Neuronal stem cell (in vitro differentiated cells): ENCODE measurements at places on chromosomes 7 and 10.

- no peak for DNase-seq
These were observed 896.9 kb downstream of the LRMDA start for GRCh38 chr10:76328348-76328747.

DNA sequence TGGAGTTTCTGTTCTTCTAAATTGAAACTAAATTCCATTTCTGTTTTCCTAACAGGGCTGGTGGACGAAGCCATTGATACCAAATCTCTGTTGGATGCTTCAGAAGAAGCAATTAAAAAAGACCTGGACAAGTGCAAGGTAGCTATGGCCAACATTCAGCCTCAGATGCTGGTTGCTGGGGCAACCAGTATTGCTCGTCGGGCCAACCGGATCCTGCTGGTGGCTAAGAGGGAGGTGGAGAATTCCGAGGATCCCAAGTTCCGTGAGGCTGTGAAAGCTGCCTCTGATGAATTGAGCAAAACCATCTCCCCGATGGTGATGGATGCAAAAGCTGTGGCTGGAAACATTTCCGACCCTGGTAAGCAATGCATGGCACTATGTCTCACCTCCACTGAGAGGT is 45.6 kb downstream of the AP3M1 start:
- DNase-seq = no peak

DNA sequence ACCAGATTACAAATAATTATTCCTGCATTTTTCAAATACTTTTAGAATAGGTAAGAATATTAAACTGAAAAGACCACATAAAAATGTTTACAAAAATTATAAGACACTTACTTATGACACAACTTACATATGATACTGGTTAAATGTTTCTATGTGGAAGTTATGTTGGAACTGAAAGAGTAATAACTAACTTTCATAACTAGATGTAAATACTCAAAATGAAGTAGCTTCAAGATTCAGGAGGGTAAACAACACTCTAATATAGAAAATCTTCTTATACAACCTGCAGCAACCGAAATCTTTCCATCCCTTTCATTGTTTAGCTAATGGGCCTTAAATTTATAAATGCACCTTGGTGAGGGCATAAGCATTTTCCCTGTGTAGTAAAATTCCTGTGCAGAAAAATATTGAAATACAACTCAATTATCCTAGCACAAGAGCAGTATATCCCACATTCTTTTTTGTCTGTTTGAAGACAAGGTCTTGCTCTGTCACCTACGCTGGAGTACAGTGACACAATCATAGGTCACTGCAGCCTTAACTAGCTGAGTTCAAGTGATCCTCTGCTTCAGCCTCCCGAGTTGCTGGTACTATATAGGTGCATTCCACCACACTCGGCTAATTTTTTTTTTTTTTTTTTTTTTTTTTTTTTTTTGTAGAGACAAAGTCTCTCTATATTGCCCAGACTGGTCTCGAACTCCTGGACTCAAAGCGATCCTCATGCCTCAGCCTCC is 14.8 kb upstream of the RNF148 start:
- no peak for DNase-seq

GRCh38 chr10:124484661-124485060 is 23.0 kb downstream of the LHPP start:
- no peak for DNase-seq

- no peak for DNase-seq
These were observed 5.0 kb upstream of the TNRC18 start for GRCh38 chr7:5428478-5429252.

DNA sequence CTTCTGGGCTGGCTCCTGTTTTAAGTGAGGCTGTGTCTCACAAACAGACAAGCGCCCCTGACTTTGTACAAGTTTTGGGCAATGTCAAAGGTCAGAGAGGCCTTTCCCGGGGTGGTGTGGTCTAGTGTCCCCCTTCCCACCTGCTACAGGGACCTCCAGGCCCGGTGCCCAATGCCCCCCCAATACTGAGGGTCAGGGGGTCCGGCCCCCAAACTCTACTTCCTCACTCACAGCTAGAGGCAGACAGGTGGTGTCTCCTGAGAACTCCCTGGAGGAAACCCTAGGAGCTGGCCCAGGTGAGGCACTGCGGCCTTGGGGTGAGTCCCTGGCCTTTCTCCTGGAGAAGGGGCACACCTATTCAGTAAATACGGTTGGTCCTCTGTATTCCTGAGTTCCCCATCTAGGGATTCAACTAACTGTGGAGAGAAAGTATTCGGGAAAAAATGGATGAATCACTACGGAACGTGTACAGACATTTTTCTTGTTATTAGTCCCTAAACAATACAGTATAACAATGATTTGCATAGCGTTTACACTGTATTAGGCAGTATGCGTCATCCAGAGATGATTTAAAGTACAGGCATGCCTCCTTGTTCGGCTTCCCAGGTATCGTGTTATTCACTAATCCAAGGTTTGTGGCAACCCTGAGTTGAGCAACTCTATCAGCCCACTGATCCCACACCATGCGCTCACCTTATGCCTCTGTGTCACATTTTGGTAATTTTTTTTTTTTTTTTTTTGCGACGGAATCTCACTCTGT is 308.1 kb downstream of the WDR37 start:
- no peak for DNase-seq

GRCh38 chr7:55343860-55344606 is 21.1 kb upstream of the LANCL2 start:
- no peak for DNase-seq

DNA sequence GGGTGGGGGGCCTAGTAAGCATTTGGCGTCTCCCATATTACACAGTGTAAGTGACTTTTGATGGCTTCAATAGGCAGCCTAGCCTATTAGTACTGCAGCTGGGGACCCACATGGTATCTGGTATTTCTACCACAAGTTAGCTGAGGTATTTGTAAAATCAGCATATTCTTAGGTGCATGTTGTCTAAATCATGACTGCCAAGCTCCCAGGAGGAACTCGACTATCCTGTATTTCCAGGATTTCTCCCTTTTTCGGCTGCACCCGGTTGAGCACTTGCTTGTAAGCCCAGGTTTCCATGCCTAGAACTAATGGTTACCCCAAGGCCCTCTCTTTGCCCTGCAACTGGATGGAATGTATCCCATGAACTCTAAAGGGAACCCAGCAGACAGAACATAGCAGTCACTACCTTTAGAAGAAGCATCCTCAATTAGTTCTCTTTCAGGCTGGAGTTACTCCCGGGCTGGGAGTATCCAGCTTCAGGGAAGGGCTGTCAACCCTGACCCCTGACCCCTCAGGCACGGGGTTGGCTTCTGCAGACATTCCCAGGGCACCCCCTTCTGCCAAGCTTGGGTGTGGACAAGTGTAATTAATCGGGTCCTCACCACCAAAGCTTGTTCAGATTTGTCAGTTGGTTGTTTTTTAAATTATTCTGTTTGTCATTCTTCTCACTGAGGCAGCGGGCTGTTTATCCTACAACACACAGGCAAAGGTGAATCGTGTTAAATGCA is 90.3 kb upstream of the PARD3 start:
- DNase-seq = no peak

DNA sequence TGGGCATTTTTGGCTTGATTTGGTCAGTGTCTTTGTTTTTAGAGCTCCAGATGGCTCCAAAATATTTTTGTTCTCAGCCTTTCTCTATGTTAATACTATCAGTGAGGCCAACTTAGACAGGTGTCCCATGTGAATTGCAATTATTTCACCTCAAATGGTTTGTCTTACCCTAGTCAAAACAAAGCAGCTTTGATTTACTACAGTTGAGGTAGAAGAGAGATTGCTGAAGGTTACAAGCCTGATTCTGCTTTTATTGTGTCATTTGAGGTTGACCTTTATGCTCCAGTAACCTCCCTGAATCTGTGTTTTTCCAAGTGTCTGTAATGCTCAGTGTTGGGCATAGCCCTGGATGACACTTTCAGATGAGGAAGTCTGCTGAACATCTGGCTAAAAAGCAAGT is 882.9 kb downstream of the NRG3 start:
- no peak for DNase-seq

DNA sequence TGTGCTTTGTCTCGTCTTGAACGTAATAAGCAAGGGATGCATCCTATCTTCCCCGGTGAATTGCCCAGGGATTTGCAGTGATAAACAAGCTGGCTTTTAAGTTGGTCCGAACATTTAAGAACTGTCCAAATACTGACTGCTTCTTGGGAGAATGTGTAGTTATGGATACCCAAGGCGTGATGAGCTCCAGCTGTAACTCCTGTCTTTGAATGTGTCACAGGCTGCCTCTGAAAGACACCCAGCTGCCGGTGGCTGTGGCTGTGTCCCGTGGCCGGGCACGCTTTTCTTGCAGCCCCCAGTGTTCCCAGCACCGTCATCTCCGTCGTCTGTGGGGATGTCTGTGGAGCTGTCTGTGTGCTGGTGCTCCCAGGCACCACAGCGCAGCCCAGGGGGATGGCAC is 118.1 kb downstream of the GLRX3 start:
- DNase-seq = no peak

DNA sequence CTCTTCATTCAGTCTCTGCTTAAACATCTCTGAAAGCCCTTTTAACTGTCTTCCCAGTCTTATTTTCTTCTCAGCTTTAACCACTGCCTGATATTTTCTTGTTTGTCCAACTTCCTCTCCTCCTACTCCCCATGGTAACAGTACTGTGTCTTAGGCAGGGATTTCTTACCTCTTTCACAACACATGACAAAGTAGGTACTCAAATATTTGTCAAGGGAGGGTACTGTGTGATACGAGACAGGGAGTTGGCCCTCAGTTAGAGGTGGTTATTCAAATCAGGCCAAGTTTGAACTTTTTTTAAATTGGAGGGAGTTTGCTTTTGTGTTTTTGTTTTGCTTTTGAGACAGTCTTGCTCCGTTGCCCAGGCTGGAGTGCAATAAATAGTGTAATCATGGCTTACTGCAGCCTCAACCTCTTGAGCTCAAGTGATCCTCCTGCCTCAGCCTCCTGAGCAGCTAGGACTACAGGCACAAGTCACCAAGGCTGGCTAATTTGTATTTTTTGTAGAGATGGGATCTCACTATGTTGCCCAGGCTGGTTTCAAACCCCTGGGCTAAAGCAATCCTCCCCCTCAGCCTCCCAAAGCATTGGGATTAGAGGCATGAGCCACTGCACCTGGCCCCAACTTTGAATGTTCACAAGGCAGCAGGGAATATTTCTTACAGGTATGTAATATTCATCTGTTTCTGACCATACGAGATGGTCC is 2.5 kb upstream of the KPNA7 start:
- no peak for DNase-seq

GRCh38 chr10:3123571-3124411 is 48.8 kb downstream of the PITRM1 start:
- no peak for DNase-seq

- DNase-seq = no peak
These were observed 123.3 kb upstream of the FZD1 start for GRCh38 chr7:91140982-91141381.

DNA sequence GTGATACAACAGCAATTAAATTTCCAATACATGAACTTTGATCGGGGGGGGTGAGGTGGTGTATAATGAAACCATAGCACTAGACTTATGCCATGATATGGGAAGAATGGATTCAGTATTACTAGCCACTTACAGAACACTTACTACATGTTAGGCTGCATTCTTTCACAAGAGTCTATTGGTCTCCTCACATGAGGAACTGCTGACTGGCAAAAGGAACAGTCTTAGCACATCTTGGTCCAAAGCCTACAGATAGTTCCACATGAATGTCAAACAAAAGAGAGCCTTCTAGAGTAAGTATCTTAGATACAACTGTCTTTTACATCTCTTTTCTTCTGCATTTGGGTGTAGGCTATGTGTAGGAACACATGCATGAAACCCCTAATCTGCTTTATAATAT is 115.9 kb upstream of the DNAJB12 start:
- DNase-seq = no peak

GRCh38 chr10:1708746-1709145 is 28.6 kb downstream of the ADARB2 start:
- no peak for DNase-seq

DNA sequence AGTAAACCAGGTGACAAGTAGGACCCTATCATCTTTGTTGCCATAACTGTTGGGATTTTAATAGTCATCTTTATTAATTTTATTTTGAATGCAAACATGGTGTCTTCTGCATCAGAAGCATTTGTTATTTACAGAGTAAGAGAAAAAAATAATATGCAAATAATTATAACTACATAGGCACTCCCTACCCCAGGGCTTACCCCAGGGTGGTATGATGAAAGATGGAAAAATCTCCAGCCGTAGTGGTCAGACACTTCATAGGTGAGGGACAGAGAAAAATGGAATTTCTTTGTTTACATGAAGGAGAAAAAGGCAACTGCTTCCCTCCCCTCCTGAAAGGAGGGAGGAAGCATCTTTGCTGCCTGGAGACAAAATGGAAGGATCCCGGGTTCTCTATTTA is 29.7 kb downstream of the STOX1 start:
- DNase-seq = no peak

DNA sequence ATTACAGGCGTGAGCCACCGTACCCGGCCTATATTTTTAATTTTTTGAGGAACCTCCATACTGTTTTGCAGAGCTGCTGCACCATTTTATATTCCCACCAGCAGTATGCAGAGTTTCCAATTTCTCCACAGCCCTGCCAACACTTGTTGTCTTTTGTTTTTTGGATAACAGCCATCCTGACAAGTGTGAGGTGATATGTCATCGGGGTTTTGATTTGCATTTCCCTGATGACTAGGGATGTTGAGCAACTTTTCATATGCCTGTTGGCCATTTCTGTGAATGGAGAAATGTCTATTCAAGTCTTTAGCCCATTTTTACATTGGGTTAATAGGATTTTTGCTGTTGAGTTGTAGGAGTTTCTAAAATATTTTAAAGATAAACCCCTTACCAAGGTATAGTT is 22.2 kb downstream of the ENTPD7 start:
- DNase-seq = no peak

- no peak for DNase-seq
These were observed 54.6 kb downstream of the CTBP2 start for GRCh38 chr10:125105706-125106255.

- no peak for DNase-seq
These were observed 58.4 kb upstream of the TM9SF3 start for GRCh38 chr10:96645191-96645721.

DNA sequence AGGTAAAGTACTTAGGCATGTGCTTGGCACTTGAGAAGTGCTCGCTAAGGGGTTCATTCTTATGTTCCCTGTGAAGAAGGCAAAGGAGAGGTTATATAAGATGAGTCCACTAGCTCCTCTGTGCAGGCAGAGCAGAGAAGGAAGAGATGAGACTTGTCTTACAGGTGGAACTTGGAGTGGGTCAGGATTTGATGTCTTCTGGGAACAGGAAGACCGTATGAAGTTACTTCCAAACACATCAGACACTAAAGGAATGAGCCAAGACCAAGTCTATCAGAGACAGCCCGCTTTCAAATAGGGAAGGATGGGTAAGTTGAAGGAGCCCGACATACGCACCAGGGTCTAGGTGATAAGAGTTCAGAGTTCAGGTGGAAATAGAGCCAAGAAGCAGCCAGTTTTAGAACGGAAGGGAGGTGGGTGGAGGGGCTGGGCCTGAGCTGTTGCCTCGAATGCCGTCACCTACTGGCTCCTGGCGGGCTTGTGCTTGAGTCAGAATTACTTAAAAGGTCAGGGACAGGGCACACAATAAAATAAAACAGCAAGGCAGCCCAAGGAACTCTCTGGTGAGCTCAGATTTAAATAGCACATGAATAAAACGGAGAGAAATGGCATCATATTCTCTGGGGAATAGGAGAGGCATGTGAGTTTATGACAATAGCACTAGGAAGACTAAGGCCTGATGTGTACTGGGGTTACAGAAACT is 56.1 kb upstream of the GRB10 start:
- no peak for DNase-seq
